ENCODE measurements at places on chromosomes 5 and 9.

DNA sequence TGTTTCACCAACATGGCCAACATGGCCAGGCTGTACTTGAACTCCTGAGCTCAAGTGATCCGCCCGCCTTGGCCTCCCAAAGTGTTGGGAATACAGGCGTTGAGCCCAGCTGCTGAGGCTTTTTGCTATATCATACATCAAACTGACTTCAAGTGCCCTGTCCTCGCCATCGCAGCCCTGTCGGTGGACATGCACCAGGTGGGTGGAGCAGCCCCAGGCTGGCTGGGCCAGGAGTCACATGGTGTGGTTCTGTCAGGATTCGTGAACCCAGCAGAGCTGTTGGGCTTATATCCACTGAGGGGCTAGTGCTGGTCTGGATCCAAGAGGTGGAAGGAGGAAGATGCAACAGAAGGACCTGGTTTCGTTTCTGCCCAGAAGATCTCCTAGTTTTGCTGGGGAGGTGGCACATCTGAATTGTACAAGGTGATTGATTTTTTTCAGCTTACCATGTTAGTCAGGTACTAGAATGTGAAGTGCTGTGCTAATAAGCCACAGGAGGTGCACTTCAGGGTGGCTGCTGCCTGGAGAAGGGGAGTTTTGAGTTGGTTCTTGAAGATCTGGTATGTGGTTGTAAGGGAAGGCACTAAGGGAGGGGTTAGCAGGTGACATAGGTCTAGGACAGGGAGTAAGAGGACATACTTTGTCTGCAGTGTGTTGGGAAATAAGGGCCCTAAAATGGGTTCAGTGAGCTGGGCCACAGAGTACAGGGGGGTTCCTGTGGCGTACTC is 16.1 kb downstream of the PCBD2 start:
- H3K27me3 ChIP-seq: no peaks in the 10 kb centered on the region
- H3K4me3 ChIP-seq: no peak overlapping the region
- peaks cover 12% of the 10 kb centered on the region for H3K36me3 ChIP-seq

DNA sequence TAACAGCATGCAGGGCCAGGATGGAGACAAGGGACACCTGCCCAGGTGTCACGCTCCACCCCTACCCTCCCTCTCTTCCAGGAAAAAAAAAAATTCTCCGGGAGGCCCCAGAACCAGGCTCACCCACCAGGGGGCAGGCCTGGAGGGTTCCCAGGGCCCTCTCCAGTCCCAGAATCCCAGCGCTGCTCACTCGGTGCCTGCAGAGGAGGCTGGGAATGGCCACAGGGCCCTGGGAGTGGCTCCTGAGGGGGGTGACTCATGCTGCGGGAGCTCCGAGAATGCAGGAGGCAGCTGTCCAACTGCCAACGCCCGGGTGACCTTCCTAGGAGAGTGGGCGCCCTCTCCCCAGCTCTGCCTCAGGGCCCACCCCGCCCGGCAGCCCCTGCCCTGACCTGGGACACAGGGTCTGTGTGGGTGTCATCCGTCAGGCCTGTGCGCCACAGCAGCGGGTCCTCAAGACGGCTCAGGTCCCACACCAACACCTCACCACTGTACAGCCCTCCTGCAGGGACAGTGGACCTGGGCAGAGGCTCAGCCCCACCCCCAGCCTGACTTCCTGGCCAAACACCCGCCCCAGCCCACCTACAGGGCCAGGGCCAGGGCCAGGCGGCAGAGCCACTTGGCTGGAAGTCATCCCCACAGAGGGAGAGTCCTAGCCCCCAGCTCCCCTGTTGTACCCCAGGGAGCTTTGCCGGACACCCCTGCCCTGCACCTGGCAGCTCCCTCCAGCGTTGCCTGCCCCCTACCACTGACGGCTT is 21.2 kb downstream of the DYNC2I2 start:
- peaks cover 25% of the 10 kb centered on the region for H3K4me1 ChIP-seq
- peak overlapping the region; percentile 94 for H3K27ac ChIP-seq
- peaks cover 75% of the 10 kb centered on the region for H3K36me3 ChIP-seq
- H3K27me3 ChIP-seq: no peaks in the 10 kb centered on the region
- peak overlapping the region; percentile 69 for H3K4me3 ChIP-seq
- peak; percentile 97 for DNase-seq

DNA sequence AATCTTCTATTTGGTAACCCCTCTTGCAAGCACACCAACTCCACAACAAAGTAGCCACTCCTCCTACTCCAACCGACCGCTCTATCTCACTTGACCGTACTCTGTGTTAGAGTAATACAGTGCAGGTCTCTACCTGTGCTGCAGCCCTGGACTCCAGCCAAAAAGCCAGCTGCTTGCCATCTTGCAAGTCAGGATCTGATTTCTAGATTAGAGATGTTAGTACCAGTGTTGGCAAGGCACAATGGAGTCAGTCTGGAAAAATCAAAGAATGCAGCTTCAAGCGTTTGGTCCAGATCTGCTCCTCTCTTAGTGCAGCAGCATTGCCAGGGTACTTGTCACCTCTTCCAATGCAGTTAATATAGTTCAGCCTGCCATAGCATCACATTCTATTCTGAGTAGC is 477.6 kb downstream of the ZSWIM6 start:
- DNase-seq: peak; percentile 84
- no peaks in the 10 kb centered on the region for H3K27me3 ChIP-seq
- H3K27ac ChIP-seq: peak overlapping the region; percentile 37
- H3K4me3 ChIP-seq: no peak overlapping the region

DNA sequence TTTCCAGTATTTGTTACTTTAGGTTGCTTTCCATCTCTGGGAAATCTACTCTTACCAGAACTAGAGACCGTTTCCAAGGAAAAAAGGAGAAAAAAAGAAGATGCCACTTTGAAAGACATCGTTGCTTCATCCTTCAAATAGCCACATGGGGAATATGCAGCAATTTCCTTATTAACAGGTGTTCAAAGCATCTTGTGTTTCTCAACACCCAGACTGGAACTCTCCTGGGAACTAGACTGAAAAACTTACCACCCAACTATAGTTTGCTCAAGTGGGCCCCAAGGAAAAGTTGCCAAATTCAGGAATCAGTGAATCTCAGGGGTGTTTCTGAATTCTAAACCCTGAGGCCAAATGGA is 80.0 kb upstream of the JAK2 start:
- peak; percentile 87 for DNase-seq
- no peaks in the 10 kb centered on the region for H3K36me3 ChIP-seq

GRCh38 chr5:14246350-14247053 is 103.4 kb downstream of the TRIO start:
- H3K27me3 ChIP-seq: no peaks in the 10 kb centered on the region
- peak overlapping the region; percentile 73 for H3K27ac ChIP-seq

DNA sequence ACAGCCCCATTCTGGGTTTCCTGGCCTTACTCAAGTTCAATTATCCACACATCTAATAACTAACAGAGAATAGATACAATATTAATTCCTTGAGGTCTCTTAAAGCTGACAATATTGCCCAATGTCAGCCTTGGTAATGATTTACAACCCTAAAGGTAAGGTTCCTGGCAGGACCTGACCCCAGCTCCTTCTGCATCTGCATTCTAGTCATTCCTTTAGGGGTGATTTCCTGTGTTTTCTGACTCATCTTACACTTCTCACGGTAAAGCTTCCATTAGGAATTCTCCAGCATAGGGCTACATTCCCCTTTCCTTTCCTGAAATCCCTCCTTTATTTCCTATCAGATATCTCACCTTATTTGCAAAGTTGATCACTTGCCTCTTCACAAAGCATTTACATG is 9.3 kb downstream of the HAVCR1 start:
- H3K4me3 ChIP-seq: no peak overlapping the region
- H3K4me1 ChIP-seq: peaks cover 21% of the 10 kb centered on the region
- H3K27me3 ChIP-seq: no peaks in the 10 kb centered on the region
- peak; percentile 42 for DNase-seq
- peak overlapping the region; percentile 8 for H3K27ac ChIP-seq

DNA sequence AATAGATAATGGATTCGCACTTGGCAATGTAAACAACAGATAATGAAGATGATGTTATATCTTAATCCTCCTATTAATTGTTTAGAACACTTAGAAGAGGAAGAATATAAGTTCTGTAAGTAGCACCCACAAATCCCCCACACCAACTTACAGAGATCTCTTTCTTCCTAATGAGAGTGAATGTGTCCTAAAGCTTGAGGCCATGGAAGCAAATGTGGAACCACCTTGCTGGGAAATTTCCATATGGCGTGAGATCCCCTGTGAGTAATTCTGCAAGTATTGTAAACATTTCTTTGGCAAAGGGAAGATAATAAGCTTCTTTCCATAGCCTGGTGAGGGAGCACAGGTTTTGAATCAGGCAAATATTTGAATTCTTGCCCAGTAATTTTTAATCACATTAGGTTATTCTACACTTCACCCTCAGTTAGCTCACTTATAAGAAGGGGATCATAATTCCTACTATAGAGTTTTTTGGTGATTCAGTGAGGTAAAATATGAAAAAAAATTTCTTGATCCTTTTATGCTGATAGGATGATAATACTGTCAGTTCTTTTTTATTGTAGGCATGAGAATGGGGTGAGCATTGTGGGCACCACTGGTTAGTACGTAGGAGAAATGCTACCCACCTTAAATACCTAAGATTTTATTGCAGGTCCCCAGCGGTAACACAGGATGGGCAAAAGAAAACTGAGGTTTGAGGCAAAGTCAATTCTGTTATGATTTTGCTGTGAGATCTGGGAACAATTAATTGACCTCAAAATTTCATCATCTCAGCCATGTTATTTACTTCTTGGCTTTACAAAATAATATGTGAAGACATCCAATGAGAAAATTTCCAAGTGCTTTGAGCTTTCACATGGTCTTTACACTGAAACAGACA is 574.8 kb downstream of the PSAT1 start:
- no peaks in the 10 kb centered on the region for H3K27me3 ChIP-seq
- H3K4me3 ChIP-seq: peak overlapping the region; percentile 5
- no peaks in the 10 kb centered on the region for H3K36me3 ChIP-seq
- DNase-seq: peak; percentile 91

- H3K27me3 ChIP-seq: peaks cover 12% of the 10 kb centered on the region
- H3K27ac ChIP-seq: no peak overlapping the region
- H3K36me3 ChIP-seq: peaks cover 6% of the 10 kb centered on the region
- DNase-seq: no peak
- H3K4me1 ChIP-seq: no peaks in the 10 kb centered on the region
Observed at GRCh38 chr9:130906735-130907416, 10.3 kb upstream of the QRFP start.
